Hippocampal formation (tissue), 2 donors: ENCODE measurements at places on chromosomes 2 and 18.

DNA sequence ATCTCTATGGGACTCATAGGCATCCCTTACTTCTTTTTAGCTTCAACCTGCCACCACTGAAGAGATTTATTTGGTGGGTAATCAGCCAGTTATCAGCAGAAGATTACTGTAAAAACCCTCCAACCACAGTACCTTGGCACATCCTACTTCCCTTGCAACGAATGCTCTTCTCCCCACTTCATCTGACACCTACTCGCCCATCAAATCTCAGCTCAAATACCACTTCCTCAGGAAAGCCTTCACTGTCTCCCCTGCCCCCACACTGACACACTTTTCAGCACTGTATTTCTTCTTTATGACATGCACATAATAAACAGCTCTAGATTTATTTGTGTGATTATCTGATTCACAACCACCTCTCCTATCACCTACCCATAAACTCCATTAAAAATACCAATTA lies 3.1 kb downstream of the KDSR start:
- no peak for DNase-seq

DNA sequence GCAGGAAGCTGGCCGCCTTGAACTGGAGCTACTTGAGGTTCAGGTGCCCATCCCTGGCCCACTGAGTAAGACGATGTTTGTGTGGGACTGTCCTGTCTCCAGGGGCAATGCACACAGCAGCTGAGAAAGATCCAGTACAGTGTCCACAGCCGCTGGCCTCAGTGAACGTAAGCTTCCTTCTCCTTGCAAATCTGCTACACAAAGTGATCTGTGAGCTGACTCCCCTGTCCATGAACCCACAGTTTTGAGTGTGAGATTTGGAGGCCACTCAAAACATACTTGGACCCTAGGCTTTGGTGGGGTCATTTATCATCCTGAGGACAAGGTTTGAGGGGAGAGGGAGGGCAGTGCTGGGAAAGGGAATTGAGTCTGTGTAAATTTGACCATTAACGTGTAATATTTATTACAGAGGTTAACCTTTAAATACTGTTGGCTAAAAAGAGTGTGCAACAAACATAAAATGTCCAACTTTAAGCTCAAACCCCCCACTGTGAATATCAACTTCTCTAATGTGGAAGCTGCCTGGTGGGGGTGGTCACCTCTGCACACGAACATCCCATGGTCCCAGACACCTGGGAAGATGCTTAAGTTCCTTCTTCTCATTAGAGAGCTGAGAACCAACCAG lies 4.9 kb upstream of the CYS1 start:
- DNase-seq = no peak

- no peak for DNase-seq
Measured at GRCh38 chr2:96427917-96428316, 77.2 kb downstream of the NEURL3 start.

DNA sequence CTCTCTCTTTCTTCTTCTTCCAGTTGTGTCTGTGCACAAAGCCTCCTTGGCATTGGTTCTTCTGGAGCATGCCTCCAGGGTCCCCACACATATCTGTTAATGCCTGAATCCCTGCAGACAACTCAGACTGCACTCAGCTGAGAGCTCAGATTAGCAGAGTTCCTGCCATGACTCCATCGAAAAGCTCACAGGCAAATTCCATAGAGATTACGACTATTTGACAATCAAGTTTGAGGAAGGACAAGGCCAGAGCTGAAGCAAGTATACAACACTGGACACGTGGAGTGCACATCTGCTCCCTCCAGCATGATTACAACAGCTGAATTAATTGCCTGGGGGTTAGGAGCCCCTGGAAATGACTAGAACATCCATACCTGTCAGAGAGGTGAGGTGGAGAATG lies 190.7 kb downstream of the INSIG2 start:
- DNase-seq = no peak

DNA sequence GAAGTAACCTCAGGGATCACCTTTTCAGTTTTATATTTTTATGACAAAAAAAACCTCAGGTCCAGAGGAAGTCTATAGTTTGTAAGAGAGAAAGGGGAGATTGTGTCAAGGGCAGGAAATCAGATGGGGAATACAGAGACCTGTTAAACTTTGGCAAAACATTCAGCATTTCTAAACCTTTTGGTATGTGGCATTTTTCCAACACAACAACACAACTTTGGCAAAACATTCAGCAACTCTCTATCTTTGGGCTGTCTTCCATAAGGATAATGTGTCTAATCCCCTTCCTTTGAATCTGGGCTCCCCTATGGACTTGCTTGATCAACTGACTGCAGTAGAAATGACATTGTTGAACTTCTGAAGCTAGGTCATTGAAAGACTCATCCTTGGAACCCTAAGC lies 220.6 kb upstream of the CCDC68 start:
- DNase-seq = no peak

GRCh38 chr18:57579934-57580333 lies 6.6 kb downstream of the FECH start:
- no peak for DNase-seq

- DNase-seq = no peak
Measured at GRCh38 chr2:41736586-41736985, 311.2 kb upstream of the PKDCC start.

DNA sequence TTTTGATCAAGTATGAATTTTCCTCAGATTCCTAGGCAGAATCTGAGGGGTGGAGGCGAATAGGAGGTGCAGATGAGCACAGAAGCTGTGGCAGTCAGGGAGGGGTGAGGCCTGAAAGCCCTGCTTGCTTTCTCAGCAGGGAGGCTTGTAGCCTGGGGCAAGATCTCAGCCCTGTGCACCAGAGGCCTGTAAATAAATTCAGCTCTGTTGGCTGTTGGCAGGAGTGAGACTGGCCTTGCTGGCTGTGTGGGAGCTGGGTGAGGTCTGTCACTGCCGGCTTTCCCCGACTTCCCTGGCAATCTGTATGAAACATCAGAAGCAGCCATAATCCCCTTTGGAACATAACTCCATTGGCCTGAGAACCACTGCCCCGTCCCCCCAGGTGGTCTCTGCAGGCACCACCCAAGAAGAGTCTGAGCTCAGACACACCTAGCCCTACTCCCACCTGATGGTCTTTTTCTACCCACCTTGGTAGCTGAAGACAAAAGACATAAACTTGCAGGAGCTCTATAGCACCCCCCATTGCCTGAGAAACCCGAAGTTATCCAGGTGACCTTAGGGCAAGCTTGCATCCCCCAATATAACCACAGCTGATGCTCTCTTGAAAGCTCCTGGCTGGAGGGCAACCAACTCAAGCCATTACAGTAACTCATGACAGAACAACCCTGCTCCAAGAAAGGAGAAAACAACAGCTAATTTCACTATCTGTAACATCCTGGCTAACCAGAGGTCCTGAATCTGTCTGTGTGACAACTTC lies 32.3 kb downstream of the EVA1A start:
- no peak for DNase-seq

DNA sequence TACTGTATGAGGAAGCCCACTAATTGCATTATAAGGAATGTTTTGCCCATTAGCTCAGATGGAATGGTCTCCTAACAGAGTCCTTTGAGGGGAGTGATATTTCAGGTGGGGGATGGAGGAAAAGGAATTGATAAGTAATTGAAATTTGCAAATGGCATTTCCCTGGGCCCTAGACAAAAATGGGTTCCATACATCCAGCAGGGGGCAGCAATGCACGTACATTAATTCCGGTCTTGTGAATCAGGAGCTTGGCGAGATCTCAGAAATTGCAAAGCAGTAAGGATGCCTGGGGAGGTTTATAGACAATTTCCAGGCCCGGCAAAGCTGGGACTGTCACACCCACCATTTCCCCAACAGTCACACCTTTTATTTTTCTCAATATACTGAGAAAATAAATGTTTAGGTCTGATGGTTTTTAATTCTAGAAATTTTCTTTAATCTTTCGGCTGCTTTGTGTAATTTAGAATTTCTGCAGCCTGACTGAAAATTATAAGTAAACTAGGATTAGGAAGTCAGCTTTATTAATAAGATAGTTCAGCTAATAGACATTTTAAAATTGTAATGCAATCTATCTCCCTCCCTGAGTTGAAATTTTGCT lies 122.8 kb downstream of the LYPD1 start:
- peak; percentile 64 for DNase-seq

DNA sequence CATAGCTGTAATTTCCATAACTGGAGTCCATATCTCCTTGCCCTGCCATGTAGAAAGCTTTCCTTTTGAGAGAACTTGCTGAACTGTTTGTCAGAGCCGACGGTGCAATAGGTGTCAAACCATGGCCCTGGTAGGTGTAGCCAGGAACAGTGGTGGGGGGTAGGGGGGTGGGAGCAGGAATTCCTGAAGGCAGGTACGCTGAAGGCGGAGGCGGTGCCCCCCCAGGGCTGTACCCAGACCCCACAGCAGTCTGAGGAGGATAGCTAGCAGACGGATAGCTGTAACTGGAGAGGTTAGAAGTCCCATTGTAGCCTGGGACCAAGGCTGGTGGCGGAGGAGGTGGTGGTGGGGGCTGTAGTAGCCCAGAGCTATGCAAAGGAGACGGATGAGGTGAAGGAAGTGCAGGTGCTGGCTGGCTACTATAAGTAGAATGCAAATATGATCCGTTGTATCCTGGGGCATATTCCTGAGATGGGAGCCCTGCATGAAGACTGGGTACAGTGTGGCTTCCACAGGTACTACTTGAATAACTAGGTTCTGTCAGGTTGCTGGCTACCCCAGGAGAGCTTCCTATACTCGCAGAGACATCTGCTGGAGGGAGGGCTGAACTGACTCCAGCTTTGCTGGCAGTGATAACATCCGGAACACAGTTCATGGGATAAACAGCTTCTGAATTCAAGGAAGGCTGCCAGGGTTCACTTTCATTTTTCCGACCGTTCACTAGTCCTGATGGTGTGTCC lies 124.8 kb downstream of the FIGN start:
- DNase-seq = peak; percentile 38

DNA sequence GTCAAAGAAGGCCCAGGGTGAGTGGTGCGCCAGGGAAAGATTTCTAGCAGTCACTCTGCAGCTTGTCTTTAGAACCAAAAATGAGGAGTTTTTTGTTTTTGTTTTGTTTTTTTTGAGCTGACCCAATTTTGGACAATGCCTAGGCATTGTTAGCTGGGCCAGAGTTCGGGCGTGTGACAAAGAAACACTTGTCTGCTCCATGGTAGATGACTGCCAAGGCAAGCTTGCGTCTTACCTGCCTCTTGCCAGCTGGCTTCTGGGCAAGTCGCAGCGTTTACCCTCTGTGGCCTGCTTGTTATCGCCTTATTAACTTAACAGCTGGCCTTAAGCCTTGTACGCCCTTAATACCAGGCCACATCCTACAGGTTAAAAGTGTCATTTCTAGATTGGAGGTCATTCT lies 114.3 kb downstream of the GALNT1 start:
- DNase-seq = peak; percentile 92

DNA sequence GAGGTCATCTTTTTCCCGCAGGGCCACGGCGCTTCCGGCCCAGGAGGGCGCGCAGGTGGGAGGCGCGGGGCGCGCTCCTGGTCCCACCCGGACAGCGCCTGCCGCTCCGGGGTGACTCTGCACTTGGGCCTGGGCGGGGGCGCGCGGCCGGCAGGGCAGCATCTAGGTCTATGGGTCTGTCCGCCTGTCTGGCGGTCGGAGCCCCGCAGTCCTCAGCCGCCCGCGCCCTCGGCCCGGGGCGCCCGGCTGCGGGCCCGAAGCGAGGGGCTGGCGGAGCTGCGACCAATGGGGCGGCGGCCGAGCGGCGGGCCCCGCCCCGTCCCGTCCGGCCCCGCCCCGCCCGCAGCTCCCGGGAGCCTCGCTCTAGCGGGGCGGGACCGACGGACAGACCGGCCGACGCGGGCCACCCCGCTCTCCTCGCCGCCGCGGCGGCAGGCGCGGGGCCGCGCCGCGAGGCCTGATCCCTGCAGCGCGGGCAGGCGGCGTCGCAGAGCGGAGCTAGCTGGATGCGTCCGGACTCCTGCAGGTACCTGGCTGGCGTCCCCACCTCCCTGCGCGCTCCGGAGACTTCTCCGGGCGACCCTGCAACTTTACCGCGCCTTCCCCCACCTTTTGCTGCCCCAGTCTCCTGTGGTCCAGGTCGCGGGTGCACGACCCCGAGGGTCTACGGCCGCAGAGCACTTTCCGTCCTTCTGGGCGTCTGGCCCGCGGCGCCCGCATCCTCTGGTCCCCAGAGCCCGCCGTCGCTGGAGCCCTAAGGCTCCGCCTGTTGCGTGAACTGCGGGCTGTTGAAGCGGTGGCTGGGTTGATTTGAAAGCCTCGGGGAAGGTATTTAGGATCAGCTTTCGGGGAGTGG lies at the start of gene KCNS3:
Gene KCNS3, plus strand, starts transcription at position 387 of the 856 bp plus-strand sequence. CDS start 52,342 bp downstream, outside the sequence.
- DNase-seq = no peak

- no peak for DNase-seq
Measured at GRCh38 chr2:65864619-65865018, 432.2 kb upstream of the SPRED2 start.
